ENCODE measurements at places on chromosomes 7 and 10.

DNA sequence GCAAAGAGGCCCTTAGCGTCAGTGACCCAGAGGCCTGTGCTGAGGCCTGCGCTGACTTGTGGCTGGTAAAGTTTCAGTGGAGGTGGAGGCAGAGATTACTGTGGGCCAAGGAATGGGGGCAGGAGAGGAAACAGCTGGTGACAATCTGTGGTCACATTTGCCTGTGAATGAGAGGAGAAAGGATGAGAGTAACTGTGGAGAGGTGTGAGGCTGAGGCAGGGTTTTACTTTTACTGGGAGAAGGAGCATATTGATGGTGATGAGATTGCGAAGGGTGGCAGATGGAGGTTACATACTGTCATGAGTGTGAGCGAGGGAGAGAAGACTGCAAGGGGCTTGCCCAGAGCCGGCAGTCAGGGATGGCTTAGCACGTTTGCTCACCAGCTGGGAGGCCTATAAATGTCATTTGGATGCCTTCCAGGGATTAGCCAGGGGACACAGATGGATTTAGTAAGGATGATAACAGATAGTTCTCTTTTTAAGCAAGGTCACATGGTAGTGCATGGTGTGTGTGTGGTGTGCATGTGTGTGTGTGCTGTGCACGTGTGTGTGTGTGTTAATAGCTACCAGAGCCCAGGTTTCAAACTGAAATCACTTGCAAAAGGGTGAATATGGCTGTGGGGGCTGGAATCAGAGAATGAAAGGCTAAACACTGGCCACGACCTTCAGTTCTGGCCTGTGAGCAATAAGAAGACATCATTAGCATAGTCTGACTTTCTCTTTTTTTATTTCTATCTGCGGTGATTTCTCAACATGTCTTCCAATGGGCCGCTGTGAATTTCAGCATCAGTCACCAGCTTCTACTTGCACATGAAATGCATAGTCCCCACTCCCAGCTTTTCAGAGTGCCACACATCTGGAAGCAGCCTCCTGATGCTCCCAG is 291.5 kb upstream of the ZNF32 start:
- no peak for DNase-seq

DNA sequence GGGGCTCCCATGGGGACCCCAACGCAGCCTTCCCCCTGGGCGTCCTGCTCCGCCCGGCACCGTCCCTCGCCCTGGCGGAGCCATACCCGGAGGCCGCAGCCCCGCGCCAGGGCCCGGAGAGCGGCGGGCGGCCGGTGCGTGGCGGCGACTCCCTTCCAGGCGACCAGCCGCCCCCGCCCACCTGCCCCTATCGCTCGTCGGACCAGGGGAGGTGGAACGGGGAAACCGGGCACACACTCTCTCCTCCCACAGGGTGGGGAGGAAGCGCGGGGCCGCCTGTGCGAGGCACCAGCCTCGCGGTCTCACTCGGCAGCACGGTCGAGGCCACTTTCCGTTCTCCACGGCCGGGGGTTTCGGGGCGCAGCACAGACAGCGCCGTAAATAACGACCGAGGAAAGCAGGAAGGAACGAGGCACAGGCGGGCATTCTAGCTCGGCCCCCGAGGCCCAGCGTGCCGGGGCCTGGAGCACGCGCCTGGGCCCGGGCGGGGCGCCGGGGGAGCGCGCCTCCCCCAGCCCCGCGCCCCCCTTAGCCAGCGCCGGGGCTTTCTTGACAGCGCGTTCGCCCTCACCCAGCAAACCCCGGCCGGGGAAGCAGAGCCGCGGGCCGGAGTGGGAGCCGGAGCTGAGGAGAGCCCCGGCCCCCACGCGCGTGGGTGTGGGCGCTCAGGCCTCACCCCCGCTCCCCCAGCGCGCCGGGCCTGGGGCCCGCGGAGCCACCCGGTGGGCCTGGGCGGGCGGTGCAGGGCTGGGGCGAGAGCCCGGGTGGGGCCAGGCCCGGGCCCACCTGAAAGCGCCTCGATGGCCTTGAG is 936 bp downstream of the IGF2BP3 start:
- DNase-seq = no peak

- no peak for DNase-seq
Measured at GRCh38 chr10:58352956-58353610, 18.3 kb downstream of the UBE2D1 start.

- no peak for DNase-seq
Measured at GRCh38 chr10:50541317-50541716, 82.4 kb downstream of the SGMS1 start.

All from stimulated activated CD8-positive, alpha-beta memory T cell treated with anti-CD3 and anti-CD28 coated beads, Interleukin-2, amount 100 ng/mL, for 1 hour (primary cell).